Activated effector memory CD4-positive, alpha-beta T cell treated with Interleukin-2 at 50 U/mL for 16 hours (primary cell): ENCODE measurements at places on chromosomes 5 and 9.

GRCh38 chr5:15421381-15421780 lies 78.6 kb upstream of the FBXL7 start:
- DNase-seq, result no peak

DNA sequence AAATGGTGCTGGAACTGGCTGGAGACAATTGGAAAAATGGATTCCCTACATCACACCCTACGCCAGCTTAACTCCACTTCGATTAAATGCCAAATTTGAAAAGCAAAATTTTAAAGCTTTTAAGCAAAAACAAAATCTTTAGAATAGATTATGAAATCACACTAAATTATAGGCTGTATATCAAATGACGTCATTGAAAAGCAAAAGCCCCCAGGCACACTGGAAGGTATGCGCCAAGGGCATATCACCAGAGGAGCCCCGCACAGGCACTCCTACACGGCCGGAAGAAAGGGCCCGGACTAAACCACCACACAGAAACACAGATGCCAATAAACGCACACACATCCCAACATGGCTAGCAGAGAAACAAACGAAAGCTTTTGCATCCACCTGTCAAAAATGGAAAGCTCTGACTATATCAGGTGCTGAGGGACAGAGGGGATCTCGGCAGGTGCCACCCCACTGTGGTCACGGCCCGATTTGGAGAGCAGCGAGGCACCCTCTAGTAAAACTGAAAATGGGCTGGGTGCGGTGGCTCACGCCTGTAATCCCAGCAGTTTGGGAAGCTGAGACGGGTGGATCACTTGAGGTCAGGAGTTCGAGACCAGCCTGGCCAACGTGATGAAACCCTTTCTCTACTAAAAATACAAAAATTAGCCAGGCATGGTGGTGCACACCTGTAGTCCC lies 17.0 kb upstream of the MXD3 start:
- DNase-seq, result no peak

DNA sequence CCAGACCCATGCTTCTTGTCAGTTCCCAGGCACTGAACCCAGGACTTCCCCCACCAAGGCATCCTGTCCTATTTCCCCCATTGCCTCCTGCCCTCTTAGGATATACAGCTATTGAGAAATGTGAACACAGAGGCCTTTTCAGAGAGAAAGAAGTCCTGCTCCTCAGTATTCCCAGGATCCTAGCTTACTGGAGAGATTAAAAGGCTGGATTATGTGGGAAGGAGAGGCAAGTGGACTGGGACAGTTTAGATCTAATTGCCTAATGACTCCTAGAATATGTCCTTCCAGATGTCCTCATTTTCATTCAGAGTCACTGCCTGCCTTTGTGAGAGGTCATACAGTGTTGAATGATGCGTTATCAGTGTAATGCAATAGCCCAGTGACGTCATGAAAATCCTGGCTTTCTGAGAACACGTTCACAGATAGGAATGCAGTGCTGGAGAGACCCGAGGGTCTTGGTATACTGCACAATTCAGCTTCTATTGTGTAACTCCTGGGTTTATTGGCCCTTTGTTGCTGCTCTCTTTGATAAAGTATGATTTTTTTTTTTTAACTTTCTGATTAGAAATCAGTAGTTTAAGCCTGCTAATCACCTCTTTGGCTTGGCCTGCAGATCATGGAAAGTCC lies 26.2 kb downstream of the WWC1 start:
- no peak for DNase-seq

- DNase-seq, result no peak
Measured at GRCh38 chr9:1248743-1249142, 198.6 kb downstream of the DMRT2 start.
